Activated CD4-positive, alpha-beta T cell treated with anti-CD3 and anti-CD28 coated beads for 36 hours (primary cell): ENCODE measurements at places on chromosomes 2 and 18.

GRCh38 chr2:36415381-36416022 is 59.9 kb downstream of the CRIM1 start:
- DNase-seq: no peak

- no peak for DNase-seq
These were observed 82.6 kb upstream of the RGPD5 start for GRCh38 chr2:109711230-109712122.

DNA sequence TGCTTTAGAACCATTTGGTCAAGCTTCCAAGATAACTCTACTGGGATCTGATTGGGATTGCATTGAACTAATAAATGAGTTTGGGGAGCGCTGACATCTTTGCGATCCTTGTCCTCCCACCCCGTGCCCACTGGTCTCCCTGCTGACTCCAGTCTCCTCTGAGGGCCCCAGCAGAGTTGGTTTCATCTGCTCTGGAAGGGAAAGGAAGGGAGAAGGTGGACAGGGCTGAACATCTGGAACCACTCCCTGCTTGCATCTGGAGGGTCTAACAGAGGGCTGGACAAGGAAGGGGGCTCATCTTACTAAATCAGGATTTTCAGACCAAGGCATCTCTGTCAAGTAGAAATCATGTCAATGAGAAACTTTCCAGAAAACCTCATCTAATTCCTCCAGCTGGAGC is 12.8 kb downstream of the GBX2 start:
- DNase-seq: no peak

DNA sequence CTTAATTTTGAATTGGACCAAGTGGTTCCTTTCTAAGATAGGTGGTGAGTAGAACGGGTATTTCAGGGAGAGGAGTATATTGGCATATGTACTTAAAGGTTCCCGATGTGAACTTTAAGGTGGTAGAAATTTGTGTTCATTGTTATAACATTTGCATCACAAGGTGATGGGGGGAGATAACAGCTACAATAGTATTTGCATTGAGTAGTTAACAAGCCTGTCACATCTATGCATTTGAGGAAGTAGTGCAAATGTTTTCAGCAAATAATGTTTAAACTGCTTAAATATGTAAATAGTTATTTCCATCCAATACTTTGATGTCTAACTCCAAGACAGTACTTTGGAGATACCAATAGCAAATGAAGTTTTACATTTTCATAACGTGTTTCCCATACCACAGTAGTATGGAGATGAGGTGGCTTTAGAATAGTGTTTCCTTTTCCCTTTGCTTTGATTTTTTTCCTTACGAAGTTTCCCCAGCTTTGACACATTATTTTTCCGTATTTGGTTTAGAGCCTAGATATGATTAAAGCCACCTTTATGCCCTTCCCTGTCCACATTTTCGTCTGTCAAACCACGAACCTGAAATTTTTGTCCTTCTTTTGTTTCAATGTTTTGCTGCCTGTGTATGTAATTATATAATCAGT is 46.6 kb downstream of the VAPA start:
- no peak for DNase-seq

GRCh38 chr2:120637847-120638246 is 97.8 kb upstream of the GLI2 start:
- DNase-seq: no peak

- peak; percentile 63 for DNase-seq
These were observed 288.2 kb downstream of the IKZF2 start for GRCh38 chr2:212863185-212863588.

- DNase-seq: no peak
These were observed 54.6 kb upstream of the PHLPP1 start for GRCh38 chr18:62660691-62661090.

DNA sequence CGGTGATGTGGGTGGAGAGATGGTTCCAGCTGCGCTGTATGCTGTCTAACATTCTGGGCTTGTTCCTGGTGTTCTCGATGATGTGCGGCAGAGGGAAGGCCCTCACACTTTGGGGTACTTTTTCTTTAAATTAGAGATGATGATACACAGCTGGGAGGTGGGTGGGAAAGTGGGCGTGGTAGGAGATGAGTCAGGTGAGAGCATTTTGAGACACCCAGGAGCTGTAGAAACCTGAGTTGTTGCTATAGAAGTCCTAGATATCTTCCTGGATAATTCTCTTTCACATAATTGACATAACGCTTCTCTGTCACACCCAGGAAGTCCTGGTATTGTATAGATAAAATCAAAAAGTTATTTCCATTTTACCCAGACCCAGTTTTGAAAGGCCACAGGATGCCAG is 103.8 kb upstream of the ALKAL2 start:
- peak; percentile 24 for DNase-seq

DNA sequence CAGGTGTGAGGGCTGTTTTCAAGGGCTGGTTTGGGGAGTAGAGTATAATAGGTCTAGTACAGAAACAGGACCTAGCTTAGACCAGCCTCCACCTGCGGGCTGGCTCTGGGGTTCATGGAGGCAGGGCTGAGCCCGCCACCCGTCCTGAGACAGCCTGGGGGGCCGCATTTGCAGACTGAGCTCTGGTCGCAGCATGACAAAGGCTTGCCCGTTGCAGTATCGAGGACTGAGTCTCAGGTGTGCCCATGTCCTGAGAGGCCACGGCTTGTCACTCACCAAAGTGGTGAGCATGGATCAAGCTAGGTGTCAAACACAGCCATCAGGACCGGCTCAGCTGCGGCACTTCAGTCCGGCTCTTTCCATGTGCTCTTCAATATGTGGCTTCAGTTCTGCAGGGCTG is 144.7 kb downstream of the KLHL29 start:
- DNase-seq: no peak

DNA sequence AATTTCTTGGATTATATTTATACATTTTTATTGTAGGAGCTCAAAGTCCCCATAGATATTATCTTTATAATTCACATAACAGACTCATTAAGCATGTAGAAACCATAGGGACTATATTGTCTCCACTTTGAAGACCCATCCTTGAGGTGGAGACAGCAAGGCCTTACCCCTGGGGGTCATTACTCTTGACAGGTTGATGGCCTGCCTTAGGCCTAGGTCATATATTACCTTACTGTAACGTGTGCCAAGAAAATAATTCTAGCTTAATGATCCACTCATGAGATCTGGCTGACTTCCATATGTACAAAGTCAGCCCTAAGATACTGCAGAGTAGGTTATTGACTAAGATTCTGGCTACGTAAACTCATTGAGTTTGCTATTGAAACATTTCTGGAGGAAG is 65.4 kb upstream of the GLS start:
- no peak for DNase-seq

DNA sequence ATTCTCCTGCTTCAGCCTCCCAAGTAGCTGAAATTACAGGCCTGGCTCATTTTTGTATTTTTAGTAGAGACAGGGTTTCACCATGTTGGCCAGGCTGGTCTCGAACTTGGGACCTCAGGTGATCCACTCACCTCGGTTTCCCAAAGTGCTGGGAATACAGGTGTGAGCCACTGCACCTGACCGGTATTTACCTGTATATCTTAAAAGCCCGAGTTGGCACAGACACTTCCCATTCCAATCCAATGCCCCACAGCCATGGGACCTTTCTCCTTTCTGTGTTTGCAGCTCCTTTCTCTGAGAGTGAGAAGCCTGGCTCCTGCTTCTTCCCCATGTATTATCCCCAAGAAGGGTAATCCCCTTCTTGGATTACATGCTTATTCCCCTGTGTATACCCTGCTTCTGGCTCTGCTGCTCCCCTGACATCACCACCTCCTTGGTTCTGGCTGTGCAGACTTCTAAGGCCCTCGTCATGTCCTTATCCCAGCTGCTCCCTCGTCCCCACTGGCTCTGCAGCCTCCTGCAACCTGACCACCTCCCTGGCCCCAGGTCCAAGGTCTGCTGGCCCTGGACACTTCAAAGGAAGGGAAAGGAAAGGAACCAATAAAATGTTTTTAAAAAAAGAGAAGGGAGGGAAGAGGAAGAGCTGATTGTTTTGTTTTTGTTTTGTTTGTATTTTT is 52.8 kb downstream of the INPP5D start:
- DNase-seq: no peak

DNA sequence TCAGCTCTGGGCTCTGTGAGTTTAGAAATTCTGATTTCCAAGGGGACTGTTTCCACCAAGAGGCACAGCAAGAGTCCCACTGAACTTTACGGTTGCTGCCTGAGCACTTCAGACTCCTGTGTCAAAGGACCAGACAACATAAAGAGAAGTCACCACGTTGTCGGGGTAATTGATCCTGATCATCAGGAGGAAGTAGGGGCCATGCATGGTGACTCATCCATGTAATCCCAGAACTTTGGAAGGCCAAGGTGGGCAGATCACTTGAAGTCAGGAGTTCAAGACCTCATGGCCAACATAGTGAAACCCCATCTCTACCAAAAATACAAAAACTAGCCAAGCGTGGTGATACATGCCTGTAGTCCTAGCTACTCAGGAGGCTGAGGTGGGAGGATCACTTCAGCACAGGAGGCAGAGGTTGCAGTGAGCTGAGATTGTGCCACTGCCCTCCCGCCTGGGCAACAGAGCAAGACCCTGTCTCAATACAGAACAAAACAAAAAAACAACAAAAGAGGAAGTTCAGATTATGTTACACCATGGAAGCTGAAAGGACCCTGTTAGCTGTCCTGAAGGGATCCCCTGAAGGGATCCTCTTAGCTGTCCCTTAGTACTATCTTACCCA is 9.4 kb upstream of the ASXL2 start:
- DNase-seq: no peak

DNA sequence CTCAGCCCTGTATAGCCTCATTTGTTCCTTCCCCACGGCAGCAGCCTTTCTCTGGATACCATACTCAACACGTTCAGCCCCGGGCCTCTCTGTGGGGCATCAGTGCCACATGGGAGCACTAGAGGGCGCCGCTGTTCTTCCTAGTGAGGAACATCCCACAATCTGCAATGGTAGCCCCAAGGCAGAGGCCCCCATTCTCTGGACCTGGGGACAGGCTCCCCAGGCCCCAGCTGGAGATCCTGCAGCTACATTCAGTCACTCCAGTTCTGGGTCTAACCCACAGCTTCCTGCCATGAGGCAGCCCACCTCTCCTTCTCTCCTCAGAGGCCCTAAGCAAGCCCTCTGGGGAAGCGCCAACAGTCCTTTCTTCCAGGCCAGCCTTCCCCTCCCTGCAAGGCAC is 14.2 kb upstream of the SFXN5 start:
- peak; percentile 91 for DNase-seq

DNA sequence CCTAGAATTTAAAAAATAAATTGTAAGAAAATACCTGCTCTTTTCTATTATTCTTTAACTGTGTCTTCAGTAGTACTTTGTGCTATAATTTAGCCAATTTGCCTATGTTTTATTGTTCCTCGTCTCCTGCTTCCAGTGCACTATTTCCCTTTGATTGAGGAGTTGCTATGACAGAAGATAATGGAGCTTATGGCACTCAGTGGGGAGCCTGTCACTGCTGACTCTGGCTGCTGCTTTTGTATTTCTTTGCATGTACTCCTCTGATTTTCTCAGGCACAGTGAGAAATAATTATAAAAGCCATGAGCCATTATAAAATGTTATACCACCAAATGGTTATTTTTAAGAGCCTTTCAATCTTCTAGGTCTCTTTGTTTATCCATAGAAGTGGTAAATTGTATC is 1310.8 kb upstream of the SLC39A10 start:
- DNase-seq: no peak

DNA sequence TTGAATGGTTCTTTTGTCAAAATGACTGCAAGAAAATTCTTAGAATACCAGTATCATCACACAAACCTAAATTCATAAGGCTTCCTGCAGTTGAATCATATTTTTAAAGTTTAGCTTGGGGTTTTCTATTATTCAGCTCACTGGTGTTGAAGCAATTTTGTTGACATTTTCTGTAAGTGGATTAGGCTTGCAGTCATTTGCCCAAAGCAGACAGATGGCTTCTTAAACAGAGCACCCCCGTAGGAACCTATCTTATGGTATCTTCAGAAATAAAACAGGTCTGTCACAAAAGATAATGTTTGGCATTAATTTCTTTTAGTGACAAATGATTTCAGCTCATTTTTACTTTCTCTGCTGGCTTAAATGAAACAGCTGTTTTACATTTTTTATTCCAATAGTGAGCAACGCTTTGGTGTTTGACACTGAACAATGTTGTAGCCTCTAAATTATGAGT is 331.1 kb downstream of the PLCL1 start:
- no peak for DNase-seq

DNA sequence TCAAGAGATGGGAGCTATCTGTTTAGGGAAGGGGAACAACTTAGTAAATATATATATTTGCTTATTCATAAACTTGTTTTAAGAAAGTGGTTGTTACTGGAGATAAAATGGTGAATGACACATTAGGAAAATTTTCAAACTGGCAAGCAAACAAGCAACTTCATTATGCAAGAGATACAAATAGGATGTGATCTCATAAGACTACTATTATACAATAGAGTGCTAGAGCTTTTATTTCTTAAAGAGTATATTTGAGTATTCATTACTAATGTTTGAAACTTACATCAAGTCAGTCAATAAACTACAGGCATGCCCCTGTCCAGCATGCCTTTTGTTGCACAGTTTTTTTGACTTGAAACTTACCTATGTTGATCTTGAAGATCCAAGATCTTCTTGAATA is 355.2 kb upstream of the KCNJ3 start:
- DNase-seq: no peak

DNA sequence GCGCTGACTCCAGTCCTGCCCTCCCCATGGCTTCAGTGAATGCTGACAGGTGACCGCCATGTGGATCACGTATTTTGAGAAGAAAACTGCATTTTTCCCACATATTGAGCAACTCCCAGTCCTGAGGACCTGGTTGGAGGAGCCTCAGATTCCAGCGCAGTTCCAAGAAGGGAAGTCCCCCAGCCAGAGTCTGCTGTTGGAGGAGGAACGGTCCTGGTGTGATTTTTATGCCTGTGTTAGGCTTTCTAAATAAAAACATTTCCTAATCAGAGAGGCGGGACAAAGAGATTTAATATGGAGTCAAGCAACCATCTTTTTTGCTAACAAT is 32.3 kb upstream of the COL6A3 start:
- no peak for DNase-seq

GRCh38 chr2:122960759-122961641 is 1064.1 kb upstream of the CNTNAP5 start:
- no peak for DNase-seq

- no peak for DNase-seq
These were observed 288.8 kb upstream of the HS6ST1 start for GRCh38 chr2:128607440-128607839.

GRCh38 chr18:2846636-2847316 is at the start of gene EMILIN2:
Gene EMILIN2, plus strand, starts transcription at chr18:2847006. Its CDS starts 183 bp downstream, at chr18:2847189.
- DNase-seq: peak; percentile 73

DNA sequence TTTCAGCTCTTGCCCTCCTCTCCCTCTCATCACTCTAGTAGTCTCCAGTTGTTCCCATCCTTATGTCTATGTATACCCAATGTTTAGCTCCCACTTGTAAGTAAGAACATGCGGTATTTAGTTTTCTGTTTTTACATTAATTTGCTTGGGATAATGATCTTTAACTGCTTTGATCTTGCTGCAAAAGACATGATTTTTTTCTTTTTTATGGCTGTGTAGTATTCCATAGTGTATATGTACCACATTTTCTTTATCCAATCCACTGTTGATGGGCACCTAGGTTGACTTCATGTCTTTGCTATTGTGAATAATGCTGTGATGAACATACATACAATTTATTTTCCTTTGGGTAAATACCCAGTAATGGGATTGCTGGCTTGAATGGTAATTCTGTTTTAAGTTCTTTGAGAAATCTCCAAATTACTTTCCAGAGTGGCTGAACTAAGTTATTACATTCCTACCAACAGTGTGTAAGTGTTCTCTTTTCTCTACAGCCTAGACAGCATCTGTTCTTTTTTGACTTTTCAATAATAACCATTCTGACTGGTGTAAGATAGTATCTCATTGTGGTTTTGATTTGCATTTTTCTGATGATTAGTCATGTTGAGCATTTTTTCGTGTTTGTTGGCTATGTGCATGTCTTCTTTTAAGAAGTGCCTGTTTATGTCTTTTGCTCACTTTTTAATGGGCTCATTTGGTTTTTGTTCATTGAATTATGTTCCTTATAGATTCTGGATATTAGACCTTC is 179.6 kb upstream of the SLC39A10 start:
- no peak for DNase-seq
